ENCODE measurements at places on chromosomes 3 and 15.

- no peak for DNase-seq
These were observed 83.9 kb upstream of the TGFBR2 start for GRCh38 chr3:30522476-30522875.

DNA sequence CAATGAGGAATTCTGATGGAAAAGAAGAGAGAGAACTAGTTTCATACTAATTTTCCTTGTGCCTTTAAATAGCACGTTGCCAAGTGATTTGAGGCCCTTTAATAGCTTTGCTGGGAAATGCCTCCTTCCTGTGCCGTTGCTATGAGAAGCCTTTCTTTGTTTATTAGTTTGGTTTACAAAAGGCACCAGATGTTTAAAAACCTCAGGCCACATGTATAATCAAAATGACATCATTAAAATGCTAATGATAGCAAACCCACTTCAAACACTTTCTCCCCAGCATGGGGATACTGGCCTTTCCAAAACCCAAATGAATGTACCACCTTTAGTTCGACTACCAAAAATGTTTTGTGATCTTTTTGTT lies 50.0 kb upstream of the TBC1D23 start:
- no peak for DNase-seq

- DNase-seq = no peak
These were observed 42.8 kb upstream of the ROBO1 start for GRCh38 chr3:79810581-79810980.

- DNase-seq = no peak
These were observed 21.3 kb upstream of the XYLB start for GRCh38 chr3:38325256-38325655.

DNA sequence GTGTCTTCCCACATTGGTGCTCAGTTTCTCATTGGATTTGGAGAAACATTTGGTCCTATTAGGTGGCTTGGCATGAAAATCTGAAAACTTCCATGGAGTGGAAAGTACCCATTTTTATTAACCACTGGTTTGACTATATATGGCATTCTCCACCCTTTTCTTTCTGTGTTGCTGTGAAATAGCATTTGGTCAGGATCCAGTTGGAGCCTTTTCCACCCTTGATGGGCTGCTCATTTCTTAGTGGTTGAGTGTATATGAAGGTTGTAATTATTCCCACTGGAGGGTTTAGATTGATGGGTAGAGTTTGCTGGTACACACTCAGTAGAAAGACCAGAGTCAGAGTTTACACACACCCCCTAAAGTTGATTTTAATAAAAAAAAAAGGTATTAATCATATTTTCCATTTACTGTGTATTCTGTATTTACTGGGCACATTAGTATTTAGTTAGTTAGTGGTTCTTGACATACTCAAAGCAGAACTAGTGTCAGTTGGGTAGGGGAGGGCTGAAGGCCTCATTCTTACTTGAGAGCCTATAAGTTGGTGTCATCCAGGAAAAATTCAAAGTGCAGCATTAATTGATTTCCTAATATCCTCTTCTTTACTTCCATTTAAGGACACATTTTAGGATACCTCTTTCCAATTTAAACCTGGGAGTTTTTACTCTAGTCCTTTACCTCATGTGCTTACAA lies 69.5 kb downstream of the FLNB start:
- DNase-seq = no peak

- DNase-seq = no peak
These were observed 70.8 kb upstream of the KLF13 start for GRCh38 chr15:31255732-31256377.

- no peak for DNase-seq
These were observed 366.5 kb downstream of the LPP start for GRCh38 chr3:188520466-188520865.

DNA sequence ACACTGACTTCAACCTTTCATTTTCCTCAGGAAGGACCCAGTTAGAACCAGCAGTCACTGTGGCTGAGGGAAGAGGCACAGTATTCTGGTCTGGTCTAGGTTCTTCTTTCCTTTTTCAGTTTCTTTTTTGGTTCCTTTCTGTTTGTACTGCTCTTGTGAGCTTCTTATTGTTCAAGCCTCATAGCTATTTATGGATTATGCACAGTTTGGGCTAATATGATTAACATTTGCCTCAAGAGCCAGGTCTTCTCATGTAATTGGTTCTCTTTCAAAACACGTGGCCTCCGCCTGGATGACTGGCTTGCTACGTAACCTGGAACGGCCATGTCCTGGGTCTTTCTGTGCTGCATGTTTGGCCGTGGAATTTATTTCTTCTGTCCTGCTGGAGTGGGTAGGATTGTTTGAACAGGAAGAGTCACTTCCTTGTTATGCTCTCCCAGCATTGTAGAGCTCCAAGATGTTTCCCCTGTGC lies 43.3 kb downstream of the RBMS3 start:
- DNase-seq = no peak

GRCh38 chr15:51099185-51099584 lies 4.5 kb upstream of the TNFAIP8L3 start:
- DNase-seq = no peak

Data from stimulated activated naive CD4-positive, alpha-beta T cell treated with Interleukin-2 at 50 U/mL for 16 hours (primary cell).